Stimulated activated CD4-positive, alpha-beta T cell treated with anti-CD3 and anti-CD28 coated beads, Interleukin-4, amount 100 ng/mL, for 4 hours (primary cell): ENCODE measurements at places on chromosomes 3 and 15.

DNA sequence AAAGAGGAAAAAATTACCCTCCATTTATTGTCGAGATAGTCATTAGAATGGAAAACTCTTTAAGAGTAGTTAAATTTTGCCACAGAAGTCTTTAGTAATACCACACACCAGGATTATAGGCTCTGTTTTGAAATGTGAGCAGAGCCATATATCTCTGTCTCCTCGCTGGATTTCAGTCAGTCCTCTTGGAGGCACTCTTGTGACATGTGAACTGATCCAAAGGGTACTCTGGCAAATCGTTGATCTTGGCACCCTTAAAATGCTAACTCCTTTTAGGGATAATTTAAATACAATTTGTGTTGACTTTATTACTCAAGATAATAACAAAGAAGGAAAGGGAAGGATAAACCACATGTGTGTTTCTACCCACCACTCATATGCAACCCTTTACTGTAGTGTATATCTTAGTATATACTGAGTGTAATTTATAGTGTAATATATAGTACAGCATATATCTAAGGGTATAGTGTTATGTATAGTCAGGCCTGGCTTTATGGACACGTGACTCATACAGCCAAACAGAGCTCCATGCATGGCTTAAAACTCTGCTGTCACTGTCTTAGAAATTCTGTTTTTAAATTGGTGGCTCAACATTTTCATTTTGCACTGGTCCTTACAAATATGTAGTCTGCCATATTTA, 12.3 kb upstream of the KPNA4 start:
- DNase-seq = no peak

- DNase-seq = no peak
Measured at GRCh38 chr3:172520301-172520831, 2.9 kb downstream of the TNFSF10 start.

DNA sequence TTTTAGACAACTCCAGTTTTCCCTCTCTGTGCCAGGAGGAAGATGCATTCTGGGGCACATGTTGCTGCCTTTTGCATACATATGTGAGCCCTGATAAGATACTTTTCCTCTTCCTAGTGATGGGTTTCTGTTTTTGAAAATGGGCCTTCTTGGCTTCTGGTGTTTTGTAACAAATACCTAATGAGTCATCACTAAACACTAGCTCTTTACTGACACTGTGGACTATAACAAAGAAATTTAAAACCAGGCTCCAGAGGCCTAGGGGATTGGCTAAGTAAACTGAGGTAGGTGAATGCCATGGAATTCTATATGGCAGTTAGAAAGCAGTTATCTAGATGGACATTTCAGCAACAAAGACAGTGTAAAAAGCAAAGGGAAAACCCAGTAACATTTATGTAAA, 93.4 kb upstream of the NR2E3 start:
- no peak for DNase-seq

GRCh38 chr3:115633467-115633866, 10.2 kb downstream of the GAP43 start:
- DNase-seq = no peak
